ENCODE measurements at places on chromosomes 6 and 20.

- DNase-seq: no peak
Observed at GRCh38 chr6:119614138-119614537, 264.6 kb upstream of the MAN1A1 start.

DNA sequence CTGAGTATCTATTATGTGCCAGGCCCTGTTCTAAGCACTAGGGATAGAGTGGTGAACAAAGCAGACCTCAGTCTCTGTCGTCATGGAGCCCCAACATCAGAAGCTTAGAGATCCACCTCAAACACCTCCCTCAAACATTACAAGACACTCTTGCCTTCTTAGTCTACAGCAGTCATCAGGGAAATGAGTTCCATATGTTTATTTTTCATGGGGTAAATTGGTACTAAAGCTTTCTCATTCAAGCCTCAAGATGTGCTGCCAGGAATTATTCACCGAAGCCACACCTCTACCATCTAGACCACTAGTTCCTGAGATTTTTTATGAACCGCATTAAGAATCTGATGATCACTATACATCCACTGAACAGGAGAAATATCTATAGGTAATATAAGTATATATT lies 59.0 kb upstream of the TFB1M start:
- no peak for DNase-seq

- no peak for DNase-seq
Observed at GRCh38 chr6:28977341-28978132, 27.6 kb downstream of the ZNF311 start.

GRCh38 chr6:100454551-100455229 lies 10.0 kb downstream of the SIM1 start:
- no peak for DNase-seq

DNA sequence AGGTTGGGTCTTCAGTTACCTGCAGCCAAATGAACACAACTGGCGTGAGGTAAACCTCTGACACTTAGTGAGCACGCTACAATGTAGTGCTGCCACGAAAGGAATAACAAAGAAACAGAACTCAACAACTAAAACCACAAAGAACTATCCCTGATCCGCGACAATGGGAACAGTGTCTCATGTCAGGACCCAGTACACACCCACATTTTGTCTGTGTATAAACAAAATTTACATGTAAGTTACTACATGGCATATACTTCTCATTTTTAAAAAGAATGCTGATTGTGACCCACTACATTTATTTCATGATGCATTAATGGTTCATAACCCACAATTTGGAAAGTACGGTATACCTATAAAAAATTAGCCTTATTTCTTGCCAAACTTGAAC lies 14.1 kb downstream of the FKBP1A start:
- no peak for DNase-seq

DNA sequence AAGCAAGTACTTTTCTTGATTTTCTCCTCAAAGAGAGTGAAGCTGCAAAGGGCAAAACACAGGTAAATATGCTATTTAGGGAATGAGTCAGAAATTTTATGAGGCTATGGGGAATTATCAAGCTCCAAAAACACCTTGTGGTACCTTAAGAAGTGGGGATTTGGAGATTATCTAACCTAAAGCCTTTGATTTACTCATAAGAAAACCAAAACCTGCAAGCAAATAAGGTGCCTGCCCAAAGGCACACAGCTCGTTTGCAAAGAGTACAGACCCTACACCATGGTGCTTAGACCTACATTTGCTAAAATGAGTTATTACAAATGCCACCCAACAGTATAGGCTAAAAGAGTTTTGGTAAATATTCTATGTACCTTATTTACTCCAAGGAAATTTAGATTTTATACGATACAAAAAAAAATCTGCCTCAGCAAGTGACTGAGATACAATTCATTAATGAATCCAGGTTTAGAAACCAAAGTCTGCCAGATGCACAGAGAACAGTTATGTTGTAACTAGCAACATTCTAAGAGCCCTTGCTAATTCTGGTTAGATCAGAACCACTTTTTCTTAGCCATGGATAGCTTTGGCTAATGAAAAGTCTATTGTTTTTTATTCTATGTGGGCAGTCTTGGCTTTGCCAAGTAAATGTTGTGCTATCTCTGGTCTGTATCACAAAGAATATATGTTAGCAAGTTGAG lies 101.5 kb downstream of the KHDC1L start:
- no peak for DNase-seq

GRCh38 chr6:123901436-123901835 lies 97.8 kb downstream of the NKAIN2 start:
- DNase-seq: no peak

DNA sequence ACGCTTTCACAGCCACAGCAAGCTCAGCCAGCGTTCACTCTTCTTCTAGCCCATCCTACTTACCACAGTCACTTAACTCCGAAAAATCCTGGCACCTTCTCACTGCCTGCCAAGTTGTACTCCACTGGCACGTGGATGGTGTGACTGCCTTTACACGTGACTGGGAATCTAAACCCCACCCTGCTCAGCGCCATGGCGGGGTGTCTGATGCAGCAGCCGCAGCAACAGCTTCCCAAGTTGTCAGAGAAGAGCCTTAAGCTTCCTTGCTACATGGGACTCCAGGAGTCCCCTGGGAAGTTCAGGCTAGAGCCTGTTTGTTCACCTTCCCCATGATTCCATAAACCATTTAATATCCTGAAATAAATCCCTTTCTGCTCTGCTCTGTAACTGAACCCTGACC lies 61.9 kb upstream of the FOXC1 start:
- DNase-seq: no peak

- peak; percentile 9 for DNase-seq
Observed at GRCh38 chr6:132643547-132643946, 15.4 kb downstream of the TAAR1 start.

- DNase-seq: no peak
Observed at GRCh38 chr6:16345449-16346330, 107.3 kb downstream of the GMPR start.

DNA sequence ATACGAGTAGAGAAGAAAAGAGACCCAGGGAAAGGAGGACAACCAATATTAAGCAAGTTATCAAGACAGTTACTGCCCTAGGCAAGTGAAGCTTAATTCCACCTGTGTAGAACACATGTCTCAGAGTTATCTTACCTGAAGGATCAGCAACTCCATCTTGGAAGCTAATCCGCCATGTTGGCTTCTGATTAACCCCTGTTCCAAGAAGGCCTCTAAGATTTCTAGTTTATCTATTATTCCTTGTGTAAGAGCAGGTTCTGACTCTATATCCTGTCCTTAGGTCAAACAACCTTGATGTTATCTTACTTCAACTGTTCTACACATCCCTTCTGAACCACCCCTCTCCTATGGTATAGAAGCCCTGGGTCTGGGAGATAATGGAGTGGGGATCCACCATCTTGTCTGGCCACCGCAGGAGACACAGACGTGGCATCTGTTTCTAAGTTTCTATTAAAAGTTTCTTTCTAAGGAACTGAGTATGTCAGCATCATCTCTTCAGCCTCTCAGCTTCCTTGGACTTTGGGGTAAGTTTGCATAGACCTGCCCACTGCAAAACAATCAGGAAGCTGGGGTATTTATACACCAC lies 27.7 kb upstream of the PTPN1 start:
- DNase-seq: no peak

DNA sequence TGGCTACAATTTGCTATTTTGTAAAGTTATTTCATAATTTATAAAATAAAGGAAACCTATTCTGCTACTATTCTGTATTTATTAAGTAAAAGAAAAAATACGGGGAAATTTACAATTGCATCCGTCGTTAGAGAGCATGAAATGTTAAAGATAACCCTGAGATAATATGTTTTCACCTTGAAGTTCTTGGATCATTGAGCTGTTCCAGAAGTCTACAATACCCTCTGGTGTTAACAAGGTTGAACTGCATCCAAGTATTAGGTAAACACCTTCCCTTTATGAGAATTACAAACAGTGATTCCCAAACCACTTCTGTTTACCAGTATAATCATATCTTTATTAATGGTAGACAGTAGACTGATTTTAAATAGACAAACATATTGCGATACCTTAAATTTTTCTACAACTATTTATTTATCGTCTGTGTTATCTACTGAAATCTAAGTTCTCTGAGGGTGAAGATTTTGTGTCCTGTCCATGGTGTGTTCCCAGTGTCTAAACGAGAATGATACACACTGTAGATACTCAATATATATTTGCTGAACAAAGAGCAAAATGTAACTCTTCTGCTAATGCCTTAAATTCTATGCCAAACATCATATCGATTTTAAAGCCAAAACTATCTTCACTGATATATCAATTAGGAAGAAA lies 28.2 kb downstream of the TBC1D32 start:
- DNase-seq: no peak

GRCh38 chr6:139134064-139134395 lies 850 bp upstream of the HECA start:
- no peak for DNase-seq

- DNase-seq: no peak
Observed at GRCh38 chr6:104955927-104956730, 778 bp upstream of the LIN28B start.

GRCh38 chr6:129710450-129711270 lies 683 bp upstream of the ARHGAP18 start:
- DNase-seq: no peak

DNA sequence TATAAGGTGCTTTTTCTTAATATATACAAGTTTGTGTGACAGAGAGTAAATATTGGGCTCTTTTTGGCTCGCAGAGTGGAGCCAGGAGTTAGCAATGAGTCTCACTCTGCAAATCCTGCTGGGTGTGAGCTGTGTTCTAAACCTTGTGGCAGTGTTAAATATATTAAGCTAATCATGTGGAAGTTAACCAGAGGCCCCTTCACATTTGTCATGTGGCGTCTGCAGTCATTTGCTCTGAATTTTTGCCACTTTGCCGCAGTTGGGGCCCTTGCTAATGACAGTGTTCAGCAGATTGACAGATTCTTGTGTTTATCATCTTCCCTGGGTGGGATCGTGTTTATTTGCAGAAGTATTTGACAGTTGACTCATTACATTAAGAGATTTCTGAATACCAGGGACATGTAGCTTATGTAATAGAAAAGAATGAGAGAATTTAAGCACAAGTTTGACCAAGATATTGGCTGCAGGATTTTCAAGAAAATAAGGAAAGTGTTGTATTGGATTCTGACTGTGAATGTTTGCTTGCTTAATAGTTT lies 37.9 kb downstream of the SPATA2 start:
- DNase-seq: no peak

DNA sequence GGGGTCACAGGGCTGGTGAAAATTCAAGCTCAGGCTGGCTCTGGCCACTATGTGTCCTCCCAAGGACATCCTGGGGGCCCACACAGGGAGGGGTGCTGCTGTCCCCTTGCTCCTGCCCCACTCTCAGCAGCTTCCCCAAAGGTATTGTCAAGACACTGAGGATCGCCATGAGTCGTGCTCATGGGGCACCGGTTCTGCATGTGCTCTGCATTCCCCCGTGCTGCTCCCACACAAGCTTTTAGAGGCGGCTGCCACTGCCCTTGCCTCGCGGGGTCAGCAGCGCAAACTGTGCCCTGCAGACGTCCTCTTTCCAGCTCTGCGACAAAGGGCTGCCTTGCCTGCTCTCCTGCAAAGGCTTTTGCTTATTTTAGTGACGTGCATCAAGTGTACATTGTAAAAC lies 179.8 kb downstream of the ERMARD start:
- DNase-seq: no peak

DNA sequence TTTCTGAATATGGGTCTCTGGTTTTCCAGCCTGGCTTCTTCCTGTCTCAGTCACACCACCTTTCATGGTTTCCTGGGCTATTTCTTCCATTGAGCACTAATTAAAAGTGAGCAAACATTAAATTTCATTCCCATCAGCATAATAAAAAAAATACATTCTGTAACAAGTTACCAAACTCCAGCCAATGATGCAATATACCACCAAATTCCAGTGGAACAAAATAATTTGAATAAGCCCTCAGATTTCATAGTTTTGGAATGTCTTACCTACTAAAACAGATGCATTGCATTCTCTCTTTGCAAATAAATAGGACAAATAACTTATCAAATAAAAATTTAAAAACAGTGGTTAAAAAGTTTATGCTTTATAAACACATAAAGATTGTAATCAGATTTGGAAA lies 97.8 kb upstream of the PRDM1 start:
- no peak for DNase-seq

DNA sequence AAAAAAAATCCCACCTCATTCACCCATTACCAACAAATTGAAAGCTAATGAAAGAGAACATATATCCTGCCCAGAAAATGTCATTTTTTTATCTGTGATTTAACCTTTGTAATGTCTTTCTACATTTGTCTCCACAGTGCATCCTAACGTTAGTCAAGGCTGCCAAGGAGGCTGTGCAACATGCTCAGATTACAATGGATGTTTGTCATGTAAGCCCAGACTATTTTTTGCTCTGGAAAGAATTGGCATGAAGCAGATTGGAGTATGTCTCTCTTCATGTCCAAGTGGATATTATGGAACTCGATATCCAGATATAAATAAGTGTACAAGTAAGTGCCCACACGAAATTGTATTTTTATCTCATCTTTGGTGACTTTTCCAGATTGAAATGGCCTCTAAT lies 30.0 kb downstream of the RSPO3 start:
- no peak for DNase-seq

DNA sequence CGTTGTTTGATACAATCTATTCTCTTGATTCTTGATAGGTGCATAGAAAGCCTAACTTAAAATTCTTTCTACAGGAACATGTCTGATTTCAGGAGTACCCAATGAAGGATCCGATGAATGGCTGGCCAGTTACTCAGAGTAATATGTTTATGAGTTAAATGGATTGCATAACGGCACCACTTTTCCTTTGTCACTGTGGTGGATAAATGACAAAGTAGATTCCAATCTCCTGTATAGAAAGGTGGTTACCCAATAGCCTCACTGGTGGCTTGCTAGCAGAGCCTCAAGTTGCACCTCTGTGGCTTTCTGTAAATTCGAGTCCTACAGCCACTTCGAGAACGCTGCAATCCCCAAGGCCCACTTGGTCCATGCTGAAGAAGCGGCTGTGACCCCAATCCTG lies 28.4 kb downstream of the LHFPL5 start:
- no peak for DNase-seq

GRCh38 chr20:3744806-3745685 lies 12.6 kb downstream of the HSPA12B start:
- peak; percentile 66 for DNase-seq

DNA sequence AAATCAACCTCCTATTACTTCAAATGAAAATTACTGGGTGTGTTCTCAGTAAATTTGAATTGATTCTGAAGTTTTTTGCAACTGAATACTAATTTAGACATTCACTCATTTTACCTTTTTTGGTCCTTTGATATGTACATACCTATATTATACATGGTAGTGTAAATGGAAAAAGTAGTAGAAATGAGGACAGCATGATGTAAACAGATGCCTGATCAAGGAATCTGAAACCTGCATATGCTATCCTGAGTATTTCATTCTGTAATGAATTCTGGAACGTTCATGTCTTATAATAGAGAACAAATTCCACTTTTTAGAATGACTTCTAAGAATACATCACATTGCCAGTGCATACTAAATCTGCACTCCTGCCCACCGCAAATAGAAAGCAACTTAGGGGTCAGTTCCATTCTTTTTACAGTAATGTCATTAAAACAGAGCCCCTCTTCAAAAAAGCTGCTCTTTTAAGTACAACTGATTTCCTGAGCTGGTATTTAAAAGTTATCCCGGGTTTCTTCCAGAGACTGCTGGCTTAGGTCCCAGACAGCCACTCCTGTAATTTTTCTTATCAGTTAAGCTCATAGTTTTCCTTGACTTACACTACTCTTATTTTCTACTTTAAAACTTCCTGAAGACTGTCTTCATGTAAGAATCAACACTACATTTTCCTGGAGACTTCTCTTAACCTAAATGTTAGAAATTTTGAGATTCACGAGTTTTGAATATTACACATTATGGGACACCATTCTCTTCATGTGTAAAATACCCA lies 48.4 kb downstream of the MAP3K7 start:
- no peak for DNase-seq
